ENCODE measurements at places on chromosomes 16 and 17.
A peak's percentile ranks its signal among the peaks of the same experiment; 100 is the strongest.

- DNase-seq: no peak
Observed at GRCh38 chr16:9996221-9996620, 186.0 kb downstream of the GRIN2A start.

- DNase-seq: no peak
Observed at GRCh38 chr17:46976626-46977270, 2.3 kb downstream of the RPRML start.

DNA sequence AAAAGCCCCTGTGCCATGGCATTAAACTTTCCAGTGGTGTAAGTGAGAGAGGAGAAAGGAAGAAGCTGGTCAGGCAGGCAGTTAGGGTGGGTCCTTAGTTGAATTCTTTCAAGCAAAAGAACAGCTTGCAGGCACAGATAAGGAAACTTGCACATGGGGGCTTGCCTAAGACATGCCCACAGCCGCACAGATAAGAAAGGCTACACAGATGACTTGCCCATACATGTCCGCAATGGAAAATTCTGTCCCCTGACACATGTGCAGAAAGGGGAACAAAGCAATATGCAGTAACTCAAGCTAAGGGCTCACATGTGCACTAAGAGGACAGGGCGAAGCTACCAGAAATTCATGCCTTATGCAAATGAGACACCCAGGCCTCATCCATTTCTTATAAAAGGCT is 69.9 kb downstream of the GSG1L start:
- DNase-seq: no peak

GRCh38 chr16:88929091-88929445 is 47.9 kb downstream of the CBFA2T3 start:
- no peak for DNase-seq

DNA sequence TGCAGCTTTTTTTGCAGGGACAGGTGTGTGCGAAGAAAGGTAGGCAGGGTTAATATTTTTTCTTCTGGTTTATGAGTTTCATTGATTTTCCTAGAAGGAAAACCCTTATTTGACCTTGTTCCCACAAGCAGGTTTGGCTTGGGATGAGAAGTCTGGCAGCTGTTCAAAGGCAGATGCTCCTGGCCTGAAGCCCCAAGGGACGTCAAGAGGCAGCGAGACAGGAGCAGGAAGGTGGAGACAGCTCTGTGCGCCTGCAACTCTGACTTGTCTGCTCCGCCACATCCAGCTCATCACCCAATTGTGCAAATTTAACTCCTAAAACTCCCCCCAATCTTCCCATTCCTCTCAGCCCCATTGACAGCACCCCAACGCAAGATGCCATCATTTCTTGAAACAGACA is 136.8 kb upstream of the XYLT1 start:
- no peak for DNase-seq

- DNase-seq: no peak
Observed at GRCh38 chr17:66414561-66415175, 112.3 kb downstream of the PRKCA start.

GRCh38 chr16:27446721-27447120 is 44.7 kb downstream of the IL21R start:
- peak; percentile 58 for DNase-seq

DNA sequence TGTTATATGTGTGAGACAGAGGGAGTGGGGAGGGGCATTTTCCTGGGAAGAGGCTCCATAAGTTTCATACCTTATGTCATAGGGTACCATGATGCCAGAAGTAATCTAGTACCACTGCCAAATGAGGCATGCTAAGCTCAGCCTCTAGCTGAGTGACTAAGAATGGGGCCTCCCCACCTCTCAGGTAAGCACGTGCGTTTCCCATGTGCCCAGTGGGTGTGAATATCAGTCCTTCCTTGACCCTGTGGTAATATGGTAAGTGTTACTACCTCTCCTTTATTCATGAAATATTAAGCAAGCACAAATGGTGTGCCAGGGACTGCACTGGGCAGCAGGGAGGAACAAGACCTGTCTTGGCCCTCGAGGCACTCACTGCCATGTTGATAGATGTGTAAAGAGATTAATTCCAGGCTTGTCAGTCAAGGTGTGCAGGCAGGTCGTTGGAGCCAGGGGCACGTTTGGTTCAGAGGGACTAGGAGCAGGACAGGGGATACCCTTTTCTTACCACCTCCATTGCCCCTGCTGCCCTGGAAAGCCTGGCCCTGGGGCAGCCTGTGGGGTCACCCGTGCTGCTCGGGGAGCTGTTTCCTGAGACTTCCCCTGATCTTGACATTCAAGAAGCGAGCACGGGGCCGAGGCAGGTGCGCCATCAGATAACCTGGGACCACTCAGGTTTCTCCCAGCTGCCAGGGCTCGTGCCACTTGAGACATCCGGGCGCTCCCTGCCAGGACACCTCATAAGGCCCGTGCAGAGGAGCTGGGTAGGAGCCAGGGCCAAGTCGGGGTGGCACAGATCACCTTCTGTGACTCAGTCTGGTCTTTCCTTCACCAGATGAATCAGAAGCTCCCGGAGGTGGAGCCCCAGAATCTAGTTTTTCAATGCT is 8.8 kb downstream of the RSAD1 start:
- DNase-seq: no peak

Data from activated T-helper 1 cell treated with anti-CD3 and anti-CD28 coated beads, Interleukin-12 subunit alpha, Interleukin-12 subunit beta, Interleukin-2, Interleukin-4 antibody, amounts not matched to agents 30 ng/mL and 10 ng/mL and 1 ng/mL, durations not matched to agents 14 hours and 24 hours and 36 hours (primary cell).